ENCODE measurements at places on chromosomes 13 and 19.

DNA sequence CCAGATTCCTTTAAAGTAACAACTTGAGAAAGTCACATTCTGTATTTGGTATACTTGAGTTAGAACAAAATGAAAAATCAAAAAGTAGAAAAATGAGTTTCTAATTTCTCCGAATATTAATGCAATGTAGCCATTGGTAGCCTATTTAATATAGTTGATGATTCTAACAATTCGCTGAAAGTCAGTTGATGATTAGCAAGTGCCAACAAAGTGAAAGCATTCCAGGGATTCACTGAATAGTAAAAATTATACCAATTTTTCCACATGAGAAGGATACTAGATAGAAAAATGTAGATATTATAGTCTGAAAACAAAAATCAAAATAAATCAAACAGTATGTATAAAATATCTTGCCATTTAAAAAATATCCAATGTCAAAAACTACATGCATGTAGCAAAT is 117.2 kb downstream of the FREM2 start:
- DNase-seq = no peak

DNA sequence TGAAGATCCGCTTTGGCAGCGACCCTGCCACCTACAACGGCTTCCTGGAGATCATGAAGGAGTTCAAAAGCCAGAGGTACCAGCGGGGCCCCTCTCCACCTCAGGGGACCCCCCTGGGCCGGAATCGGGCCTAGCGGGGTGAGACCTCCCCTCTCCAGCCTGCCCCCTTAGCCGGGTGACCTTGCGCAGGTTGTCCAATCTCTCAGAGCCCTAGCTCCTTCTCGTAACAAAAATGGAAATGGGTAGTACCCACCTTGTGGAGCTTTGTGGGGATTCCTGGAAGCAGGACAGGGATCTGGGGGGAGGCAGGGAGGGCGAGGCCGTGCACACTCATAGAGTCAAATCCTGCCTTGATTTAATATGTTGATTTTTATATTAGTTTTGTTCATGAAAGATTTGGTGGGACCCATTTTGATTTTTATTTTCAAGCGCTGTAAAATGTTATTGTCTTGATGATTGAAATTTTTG is 658 bp downstream of the SIN3B start:
- no peak for DNase-seq

- no peak for DNase-seq
These were observed 3.1 kb downstream of the CDX2 start for GRCh38 chr13:27965740-27966640.

- no peak for DNase-seq
These were observed 200.5 kb downstream of the ABCC4 start for GRCh38 chr13:95100525-95101433.

Measured in fibroblast of skin of left quadriceps (primary cell).